ENCODE measurements at places on chromosomes 6 and 20.

DNA sequence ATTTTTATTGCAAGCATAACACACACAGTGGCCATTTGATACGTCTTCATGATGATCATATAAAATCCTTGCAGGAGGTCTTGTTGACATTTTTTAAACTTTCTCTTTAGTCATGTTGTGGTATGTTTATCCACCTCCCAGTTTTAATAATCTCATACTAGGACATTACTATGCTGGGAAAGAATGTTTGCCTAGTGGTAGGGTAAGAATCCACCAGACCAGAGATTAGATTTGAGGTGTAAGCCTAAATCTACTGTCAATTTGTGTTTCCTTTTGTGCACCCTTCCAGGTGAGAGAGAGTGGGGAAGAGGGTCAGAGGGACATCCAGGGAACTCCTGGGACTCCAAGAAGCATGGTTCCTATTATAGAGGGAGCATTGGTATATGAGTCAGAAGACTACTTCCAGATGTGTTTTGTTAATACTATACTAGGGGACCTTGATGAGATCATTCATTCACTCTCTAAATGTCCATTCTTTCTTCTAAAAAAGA is 298.3 kb upstream of the SASH1 start:
- peak; percentile 25 for DNase-seq

DNA sequence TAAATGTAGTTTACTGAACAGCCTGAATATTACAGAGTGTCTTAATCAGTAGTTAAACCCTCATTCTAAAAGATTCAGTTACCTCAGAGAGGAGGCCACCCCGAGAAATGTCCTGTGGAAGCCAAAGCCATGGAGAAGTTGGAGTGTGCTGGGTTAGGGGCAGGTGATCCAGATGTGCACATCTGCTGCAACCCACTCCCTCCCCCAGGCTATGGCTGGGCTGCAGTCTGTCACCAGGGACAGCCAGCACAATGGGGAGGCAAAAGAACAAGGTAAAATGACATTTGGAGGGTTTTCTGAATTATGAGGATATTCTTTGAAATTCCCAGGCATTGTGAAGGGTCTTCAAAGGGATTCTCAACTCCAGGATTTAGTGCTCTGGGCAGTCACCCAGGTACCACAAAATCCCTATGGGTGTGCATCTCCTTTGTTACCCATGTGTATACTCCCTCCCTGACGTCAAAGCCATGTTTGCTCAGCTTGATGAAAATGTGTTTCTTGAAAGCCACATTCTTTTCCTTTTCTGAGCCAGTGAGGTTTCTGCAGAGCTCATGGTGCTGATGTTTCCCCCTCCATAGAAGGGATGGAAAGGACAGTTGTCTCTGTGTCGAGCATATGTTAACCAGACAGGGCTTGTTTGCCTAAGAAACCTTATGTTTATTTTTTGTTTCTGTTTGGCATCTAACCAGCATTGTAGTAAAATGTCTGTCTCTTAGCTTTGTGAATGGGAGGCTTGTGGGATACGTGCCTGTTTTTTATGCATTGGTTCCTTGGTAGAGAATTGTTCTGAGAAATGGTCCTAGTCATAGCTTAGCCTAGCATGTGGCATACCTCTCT is 212.3 kb upstream of the TBX18 start:
- peak; percentile 44 for DNase-seq

DNA sequence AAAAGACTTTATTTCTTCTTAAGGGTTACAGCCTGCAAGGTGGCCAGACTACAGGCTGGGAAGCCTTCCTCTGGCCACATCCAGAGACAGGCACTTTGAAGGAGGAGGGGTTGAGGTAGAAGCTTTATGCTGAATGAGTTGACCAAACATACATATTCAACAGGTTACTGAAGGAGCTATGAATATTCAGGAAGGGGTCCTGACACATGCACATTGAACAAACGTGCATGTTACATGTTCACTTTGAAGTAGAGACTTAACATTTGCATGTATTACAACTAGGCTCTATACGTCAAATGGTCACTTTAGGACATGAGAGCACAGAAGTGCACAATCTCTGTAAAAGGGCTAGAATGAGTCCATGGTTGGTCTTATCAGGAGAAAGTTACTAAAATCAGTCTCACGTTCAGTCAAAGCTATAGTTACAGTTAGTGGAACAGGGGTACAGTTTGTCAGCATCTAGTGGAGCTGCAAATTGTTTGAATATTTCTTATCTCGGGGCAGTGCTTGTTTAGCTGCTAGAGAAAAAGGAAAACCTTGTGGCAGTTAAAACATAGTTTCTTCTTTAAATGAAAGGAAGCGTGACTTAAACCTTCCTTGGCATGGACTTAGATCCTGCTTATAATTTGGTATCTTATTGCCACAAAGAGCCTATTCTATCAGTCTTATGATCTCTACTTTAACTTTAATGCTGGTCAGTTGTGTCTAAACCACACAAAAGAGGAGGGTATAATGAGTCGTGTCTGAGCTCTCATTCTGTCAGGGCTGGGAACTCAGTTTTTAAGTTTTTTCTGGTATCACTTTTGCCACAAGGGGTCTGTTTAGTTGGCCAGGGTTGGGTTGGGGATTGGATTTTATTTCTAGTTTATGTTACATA is 4.6 kb upstream of the ZSCAN9 start:
- DNase-seq, result no peak

DNA sequence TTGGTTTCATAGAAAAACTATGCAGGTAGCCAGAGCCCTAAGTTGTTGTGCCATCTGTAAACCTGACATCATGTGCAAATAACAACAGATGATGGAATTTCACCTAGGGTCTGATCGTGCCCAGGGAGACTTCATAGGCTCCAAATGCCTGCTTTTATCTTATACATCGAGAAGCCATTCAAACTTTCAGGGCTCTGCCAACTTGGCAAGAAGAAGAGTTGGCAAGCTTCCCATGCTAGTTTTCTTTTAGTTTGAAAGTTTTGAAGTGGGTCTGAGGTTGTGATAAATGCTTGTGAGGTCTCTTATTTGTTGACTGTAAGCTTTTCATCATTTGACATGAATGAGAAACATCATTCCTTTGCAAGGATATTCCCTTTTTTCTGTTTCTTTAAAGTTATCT is 175.4 kb upstream of the FLRT3 start:
- DNase-seq, result no peak

DNA sequence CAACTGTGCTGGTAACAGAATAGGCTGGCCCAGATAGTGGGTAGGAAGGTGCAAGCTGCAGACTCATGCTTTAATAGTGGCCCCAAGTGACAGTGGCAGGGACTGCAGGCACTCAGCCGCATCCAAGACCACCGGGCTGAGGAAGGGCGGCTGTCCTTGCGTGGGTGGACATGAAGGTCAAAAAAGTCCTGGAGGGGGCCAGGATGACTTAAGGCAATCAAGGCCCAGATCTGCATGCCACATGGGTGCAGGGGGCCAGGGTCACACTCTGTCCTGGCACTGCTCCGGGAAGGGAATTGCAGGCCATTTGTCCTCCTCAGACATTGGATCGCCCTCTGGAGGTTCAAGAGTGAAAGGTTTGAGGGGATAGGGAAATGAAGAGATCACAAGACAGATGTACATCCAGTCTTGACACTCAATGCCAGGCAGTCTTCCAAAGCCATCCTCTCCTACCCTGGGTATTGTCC is 10.4 kb upstream of the VNN2 start:
- DNase-seq, result no peak

- no peak for DNase-seq
Measured at GRCh38 chr6:150646228-150646627, 46.5 kb downstream of the PLEKHG1 start.

- DNase-seq, result no peak
Measured at GRCh38 chr20:9632991-9633390, 118.6 kb downstream of the LAMP5 start.

GRCh38 chr6:12101048-12101447 is 88.9 kb downstream of the HIVEP1 start:
- DNase-seq, result no peak

- DNase-seq, result peak; percentile 54
Measured at GRCh38 chr20:7924692-7925091, 15.6 kb downstream of the HAO1 start.

Data from fibroblast of skin of left biceps (primary cell).